ENCODE measurements at places on chromosomes 16 and 17.

GRCh38 chr17:77210331-77210730 lies 69.6 kb downstream of the SEC14L1 start:
- DNase-seq, result no peak

DNA sequence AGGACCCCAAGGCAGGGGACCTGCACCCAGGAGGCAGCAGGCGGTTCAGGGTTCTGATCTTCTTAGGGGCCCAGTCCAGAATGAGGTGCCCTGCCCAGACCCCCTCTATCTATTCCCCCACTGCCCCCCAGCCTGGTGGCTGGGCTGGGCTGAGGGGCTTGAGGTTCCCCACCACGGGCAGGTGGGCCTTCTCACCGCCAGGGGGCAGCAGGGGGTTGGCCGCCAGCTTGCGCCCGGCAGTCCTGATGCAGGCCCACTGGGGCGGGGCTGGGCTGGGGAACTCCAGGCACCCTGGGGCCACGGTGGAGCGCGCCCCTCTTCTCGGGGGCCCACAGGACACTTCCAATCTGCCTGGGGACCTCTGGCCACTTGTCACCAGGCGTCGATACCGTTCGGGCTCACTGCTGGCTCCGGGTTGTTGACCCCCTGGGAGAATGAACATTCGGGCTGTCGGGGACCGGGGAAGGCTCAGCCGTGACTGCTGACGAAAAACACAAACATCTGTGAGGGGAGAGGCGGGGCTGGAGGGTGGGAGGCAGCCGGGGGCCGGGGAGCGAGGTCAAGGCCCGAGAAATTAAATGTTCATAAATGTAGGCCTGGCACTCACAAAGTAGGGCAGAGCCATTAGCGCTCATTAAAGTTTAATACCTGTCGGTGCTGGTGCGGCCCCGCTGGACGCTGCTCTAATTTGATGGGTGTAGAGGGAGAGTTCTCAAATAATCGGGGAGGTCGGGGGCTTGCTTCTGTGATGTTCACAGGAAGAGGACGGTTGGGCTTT lies 219.3 kb upstream of the GSE1 start:
- peak; percentile 59 for DNase-seq

GRCh38 chr17:3750926-3751325 lies 27.2 kb downstream of the HASPIN start:
- no peak for DNase-seq

- DNase-seq, result no peak
These were observed 241.7 kb downstream of the SOX9 start for GRCh38 chr17:72362376-72363088.

DNA sequence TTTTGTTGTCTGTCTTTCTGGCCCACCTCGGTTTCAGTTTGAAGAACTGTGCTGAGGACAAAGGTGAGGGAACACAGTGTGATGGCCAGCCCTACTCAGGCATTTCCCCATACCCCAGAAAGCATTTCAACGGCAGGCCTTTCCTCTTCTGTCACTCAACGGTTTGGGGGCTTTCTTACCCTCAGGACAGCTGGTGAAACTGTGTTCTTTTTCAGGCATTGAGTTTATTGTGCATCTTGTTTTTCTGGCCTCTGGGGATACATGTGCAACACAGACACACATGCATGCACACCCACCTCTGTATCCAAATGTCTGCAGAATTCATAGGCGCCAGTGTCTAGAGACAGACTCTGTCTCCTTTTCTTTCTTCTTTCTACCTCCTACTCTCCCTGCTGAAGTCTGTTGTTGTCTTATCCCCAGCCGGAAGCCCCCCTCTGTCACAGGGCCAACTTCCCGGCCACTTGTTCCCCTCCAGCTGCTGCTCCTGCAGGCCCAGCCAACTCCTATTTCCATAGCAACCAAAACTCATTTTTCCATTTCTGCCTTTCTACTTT lies 17.0 kb downstream of the CHD9 start:
- DNase-seq, result peak; percentile 40

- DNase-seq, result no peak
These were observed 3.3 kb downstream of the SRCIN1 start for GRCh38 chr17:38602453-38602852.

DNA sequence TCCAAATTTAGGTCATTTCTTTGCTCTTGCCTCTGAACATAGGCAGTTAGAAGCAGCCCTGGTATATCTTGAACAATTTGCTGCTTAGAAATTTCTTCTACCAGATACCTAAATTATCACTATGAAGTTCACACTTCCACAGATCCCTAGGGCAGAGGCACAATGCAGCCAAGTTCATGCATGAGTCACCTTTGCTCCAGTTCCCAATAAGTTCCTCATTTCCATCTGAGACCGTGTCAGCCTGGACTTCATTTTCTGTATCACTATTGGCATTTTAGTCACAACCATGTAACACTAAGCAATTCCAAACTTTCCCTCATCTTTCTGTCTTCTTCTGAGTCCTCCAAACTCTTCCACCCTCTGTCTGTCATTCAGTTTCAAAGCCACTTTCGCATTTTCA lies 45.0 kb downstream of the KCNJ16 start:
- no peak for DNase-seq

DNA sequence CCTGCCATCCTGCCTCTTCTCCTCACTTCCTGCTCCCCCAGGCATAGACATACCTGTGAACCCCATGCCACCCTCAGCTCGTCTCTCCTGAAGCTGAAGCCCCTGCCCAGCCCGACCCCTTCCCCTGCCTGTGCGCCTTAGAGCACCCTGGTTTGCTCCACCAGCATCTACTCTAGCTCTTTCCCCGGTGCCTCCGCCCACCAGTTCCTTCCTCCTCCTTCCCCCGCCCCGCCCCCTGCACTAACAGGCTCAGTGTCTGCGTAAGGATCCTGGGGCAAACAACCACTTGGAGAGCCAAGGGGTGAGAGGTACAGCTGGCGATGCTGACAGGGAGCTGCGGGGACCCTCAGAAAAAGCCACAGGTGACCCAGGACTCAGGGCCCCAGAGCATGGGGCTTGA lies 1.9 kb downstream of the GPR142 start:
- DNase-seq, result no peak

- DNase-seq, result no peak
These were observed 792 bp downstream of the PPP1R9B start for GRCh38 chr17:50149417-50150353.
